ENCODE measurements at places on chromosomes 7 and 10. TPM values are rescaled to one million over a fixed set of nuclear protein-coding genes. Genes with fewer than 3 reads are reported as not detected.

- peaks cover 9% of the 10 kb centered on the region for H3K4me1 ChIP-seq
- H3K4me3 ChIP-seq: no peak overlapping the region
- DNase-seq: no peak
- H3K36me3 ChIP-seq: no peaks in the 10 kb centered on the region
These were observed 91.5 kb downstream of the JAZF1 start for GRCh38 chr7:28088901-28089714.

DNA sequence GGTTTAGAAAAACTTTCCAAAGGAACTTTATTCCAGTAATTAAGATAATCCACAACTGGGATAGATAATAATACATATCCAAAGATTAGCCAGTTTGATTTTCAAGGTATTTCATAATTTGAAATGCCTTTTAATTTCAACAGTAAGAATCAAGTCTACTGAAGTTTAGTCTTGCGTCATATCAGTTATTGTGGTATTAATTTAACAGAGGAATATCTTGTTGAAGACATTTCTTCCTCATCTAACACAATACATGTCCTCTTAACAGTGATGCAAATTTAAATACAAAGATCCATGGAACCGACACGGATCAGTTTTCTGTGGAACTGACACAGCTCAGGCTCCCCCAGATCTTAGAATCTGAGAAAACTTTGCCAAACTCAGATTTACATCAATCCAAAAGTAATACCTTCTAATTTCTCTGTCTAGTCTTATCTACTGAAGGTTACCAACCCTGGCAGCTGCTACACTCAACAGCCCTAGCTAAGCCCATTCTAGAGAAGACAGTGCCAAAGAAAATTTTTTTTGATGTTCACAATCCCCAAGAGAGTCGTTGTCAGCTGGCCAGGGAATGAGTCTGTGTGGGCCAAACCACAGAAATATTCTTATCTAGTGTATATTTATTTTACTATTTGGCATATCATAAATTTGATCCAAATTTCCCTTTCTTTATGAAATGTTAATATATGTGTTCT lies 365.2 kb upstream of the MEOX2 start:
- no peaks in the 10 kb centered on the region for H3K36me3 ChIP-seq
- no peak for DNase-seq
- H3K4me1 ChIP-seq: no peaks in the 10 kb centered on the region
- H3K27me3 ChIP-seq: no peaks in the 10 kb centered on the region

- DNase-seq: no peak
- no peak overlapping the region for H3K4me3 ChIP-seq
- H3K4me1 ChIP-seq: peaks cover 37% of the 10 kb centered on the region
- H3K27me3 ChIP-seq: no peaks in the 10 kb centered on the region
- H3K27ac ChIP-seq: peak overlapping the region; percentile 100
These were observed 2.4 kb upstream of the VDAC2 start for GRCh38 chr10:75208181-75208580.

GRCh38 chr7:19102884-19103283 lies 14.6 kb downstream of the TWIST1 start:
- H3K27me3 ChIP-seq: peaks cover 31% of the 10 kb centered on the region
- H3K4me3 ChIP-seq: no peak overlapping the region
- H3K36me3 ChIP-seq: no peaks in the 10 kb centered on the region
- DNase-seq: no peak
- H3K4me1 ChIP-seq: no peaks in the 10 kb centered on the region
- H3K27ac ChIP-seq: no peak overlapping the region

DNA sequence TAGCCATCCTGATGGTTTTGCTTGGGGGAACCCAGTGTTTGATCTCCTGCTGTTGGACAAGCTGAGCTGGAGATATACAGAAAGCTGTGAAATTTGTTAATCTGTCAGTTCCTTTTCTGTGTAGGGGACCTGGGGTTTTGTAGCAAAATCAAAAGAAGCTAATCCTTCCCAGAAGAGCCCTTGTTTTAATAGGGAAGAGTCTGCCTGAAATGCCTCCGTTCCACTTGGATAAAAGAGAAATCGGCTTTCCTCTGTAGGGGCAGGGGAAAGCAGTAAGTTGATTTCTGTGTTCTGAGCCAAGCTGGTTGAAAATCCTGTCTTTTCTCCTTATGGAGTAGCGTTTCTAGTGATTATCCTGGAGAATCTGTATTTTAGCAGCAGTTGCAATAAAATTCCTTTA lies 472.6 kb downstream of the SORCS3 start:
- H3K27me3 ChIP-seq: no peaks in the 10 kb centered on the region
- no peaks in the 10 kb centered on the region for H3K4me1 ChIP-seq
- H3K27ac ChIP-seq: no peak overlapping the region
- no peak overlapping the region for H3K4me3 ChIP-seq
- no peak for DNase-seq
- H3K36me3 ChIP-seq: no peaks in the 10 kb centered on the region

GRCh38 chr10:101938305-101939007 lies 94.9 kb upstream of the KCNIP2 start:
- DNase-seq: no peak
- no peak overlapping the region for H3K4me3 ChIP-seq
- H3K4me1 ChIP-seq: peaks cover 5% of the 10 kb centered on the region
- H3K36me3 ChIP-seq: peaks cover 23% of the 10 kb centered on the region
- no peaks in the 10 kb centered on the region for H3K27me3 ChIP-seq
- no peak overlapping the region for H3K27ac ChIP-seq

DNA sequence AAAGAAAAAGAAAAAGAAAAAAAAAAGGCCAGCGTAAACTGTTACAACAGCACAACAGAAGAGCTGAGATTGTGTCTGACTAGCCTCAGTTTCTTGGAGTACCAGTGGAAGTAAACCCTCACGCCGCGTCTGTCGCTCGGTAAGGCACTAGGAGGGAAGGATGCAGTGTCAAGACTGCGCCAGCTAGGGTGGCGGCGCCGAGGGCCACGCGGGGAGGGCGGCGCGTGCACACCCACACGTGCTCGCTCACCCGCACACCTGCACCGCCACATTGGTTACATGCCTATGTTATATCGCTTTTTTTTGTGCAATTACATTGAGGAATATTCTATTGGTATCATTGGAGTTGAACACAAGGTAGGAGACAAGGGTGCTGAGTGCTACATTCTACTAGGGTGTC lies 48.2 kb downstream of the CLEC2L start:
- no peaks in the 10 kb centered on the region for H3K4me1 ChIP-seq
- H3K36me3 ChIP-seq: peaks cover 9% of the 10 kb centered on the region
- no peak overlapping the region for H3K4me3 ChIP-seq
- no peaks in the 10 kb centered on the region for H3K27me3 ChIP-seq

IDI2 gene
- not detected for total RNA-seq

FUOM gene
- 11.9 TPM for total RNA-seq
